ENCODE measurements at places on chromosomes 7 and 10.

DNA sequence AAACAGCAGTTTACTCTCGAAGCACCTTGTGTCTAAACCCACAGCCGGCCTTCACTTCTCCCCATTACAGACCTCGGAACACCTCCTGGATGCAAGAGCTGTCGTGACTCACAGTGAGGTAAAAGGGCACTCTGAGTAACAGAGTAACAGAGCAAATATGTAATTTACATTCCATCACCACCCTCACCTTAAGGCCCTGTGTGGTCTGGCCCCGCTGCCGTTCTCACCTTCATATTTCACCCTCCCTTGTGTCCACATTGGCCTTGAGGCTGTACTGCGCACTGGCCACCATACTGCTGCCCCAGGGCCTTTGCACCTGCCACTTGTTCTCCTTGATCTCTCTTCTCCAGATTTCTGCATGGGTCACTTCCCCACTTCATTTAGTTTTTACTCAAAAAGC lies 12.6 kb downstream of the FFAR4 start:
- DNase-seq: no peak
- no peak overlapping the region for H3K27ac ChIP-seq
- H3K4me3 ChIP-seq: no peak overlapping the region
- H3K4me1 ChIP-seq: peaks cover 11% of the 10 kb centered on the region

- no peak overlapping the region for H3K27ac ChIP-seq
- no peaks in the 10 kb centered on the region for H3K27me3 ChIP-seq
- DNase-seq: no peak
- H3K4me3 ChIP-seq: no peak overlapping the region
- H3K36me3 ChIP-seq: no peaks in the 10 kb centered on the region
Observed at GRCh38 chr7:50226669-50227068, 77.8 kb upstream of the IKZF1 start.

DNA sequence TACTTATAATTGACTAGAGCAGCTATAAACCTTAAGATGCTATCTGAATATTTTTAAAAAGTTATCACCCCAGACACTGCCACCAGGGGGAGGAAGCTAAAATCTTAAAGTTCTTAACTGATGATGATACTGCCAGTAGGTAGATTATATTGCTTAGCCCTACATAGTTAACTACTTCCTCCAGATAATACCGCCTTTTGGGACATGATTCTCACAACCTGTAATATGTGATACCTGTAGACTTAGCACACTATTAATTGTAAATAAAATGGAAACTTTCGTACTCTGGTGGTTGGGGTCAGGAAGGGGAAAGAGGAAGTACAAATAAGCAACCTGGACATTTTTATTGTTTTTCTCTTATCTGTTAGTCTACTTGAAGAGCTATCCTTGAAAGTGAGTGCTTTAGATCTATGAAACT lies 268.9 kb downstream of the ADK start:
- no peak for DNase-seq
- H3K36me3 ChIP-seq: peaks cover 14% of the 10 kb centered on the region
- no peak overlapping the region for H3K4me3 ChIP-seq
- no peak overlapping the region for H3K27ac ChIP-seq
- no peaks in the 10 kb centered on the region for H3K27me3 ChIP-seq
- peaks cover 20% of the 10 kb centered on the region for H3K4me1 ChIP-seq

- H3K4me1 ChIP-seq: peaks cover 23% of the 10 kb centered on the region
- no peaks in the 10 kb centered on the region for H3K36me3 ChIP-seq
- no peaks in the 10 kb centered on the region for H3K27me3 ChIP-seq
- H3K4me3 ChIP-seq: no peak overlapping the region
- no peak overlapping the region for H3K27ac ChIP-seq
Observed at GRCh38 chr10:57818522-57818921, 449.2 kb downstream of the IPMK start.

DNA sequence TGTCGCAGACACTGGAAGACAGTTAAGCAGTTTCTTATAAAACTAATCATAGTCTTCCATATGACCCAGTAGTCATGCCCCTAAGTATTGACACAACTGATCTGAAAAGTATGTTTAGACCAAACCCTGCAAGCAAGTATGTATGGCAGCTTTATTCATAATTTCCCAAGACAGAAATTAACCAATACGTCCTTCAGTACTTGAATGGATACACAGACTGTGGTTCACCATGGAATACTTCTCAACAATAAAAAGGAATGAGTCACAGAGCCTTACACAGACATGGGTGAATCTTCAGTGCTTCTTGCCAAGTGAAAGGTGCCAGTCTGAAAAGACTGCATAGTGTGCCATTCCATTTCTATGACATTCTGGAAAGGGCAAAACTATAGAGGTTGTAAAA lies 50.2 kb upstream of the AKR1E2 start:
- DNase-seq: no peak
- no peaks in the 10 kb centered on the region for H3K36me3 ChIP-seq
- no peaks in the 10 kb centered on the region for H3K27me3 ChIP-seq
- H3K4me1 ChIP-seq: peaks cover 7% of the 10 kb centered on the region
- H3K4me3 ChIP-seq: no peak overlapping the region
- H3K27ac ChIP-seq: no peak overlapping the region

DNA sequence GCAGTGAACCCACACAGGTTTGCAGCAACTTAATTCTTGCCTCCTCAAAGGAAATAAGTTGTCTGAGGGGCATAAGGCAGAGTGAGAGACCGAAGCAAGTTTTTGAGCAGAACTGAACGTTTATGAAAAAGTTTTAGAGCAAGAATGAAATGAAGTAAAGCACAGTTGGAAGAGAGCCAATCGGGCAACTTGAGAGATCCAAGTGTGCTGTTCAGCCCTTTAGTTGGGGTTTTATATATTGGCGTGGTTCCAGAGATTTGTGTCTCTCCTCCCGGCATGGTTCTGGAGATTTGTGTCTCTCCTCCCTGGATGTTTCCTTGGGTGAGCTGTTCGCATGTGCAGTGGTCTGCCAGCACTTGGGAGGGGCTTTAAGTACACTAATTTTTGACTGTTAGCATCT lies 141.4 kb upstream of the DGKB start:
- H3K4me3 ChIP-seq: no peak overlapping the region
- H3K27me3 ChIP-seq: no peaks in the 10 kb centered on the region
- no peak overlapping the region for H3K27ac ChIP-seq
- no peaks in the 10 kb centered on the region for H3K4me1 ChIP-seq
- no peaks in the 10 kb centered on the region for H3K36me3 ChIP-seq

DNA sequence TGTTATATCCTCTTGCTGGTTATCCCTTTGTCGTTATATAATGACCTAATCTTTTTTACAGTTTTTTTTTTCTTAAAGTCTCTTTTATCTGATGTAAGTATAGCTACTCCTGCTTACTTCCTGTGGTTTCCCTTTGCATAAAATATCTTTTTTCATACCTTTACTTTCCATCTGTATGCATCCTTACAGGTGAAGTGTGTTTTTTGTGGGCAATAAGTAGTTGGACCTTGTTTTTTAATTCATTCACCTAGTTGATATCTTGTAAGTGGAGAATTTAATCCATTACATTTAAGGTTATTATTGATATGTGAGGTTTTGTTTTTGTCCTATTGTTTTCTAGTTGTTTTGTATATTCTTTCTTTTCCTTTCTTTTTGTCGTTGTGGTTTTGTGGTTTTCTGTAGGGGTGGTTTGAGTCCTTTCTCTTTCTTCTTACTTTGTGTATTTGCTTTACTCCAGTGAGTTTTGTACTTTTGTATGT lies 168.6 kb downstream of the MLLT10 start:
- peaks cover 8% of the 10 kb centered on the region for H3K4me1 ChIP-seq
- no peak for DNase-seq
- peaks cover 64% of the 10 kb centered on the region for H3K36me3 ChIP-seq
- no peak overlapping the region for H3K4me3 ChIP-seq
- no peak overlapping the region for H3K27ac ChIP-seq

DNA sequence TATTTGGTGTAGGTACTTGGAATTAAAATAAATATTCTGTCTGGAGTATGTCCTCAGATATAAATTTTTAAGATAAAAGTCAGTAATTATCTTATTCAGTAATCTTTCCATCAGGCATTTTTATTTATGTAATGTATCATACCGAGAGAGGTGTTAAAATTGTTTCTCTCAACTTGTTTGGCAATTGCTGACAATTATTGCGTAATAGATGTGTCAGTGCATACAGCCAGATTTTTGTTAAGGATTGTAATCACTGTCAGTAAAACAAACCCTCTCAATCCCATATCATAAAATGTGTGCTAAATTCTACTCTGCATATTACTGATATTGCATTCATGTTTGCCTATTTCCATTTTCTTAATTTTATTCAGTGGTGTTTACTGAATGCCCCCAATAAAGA lies 69.2 kb downstream of the CNTNAP2 start:
- H3K27me3 ChIP-seq: no peaks in the 10 kb centered on the region
- DNase-seq: no peak
- H3K27ac ChIP-seq: no peak overlapping the region
- H3K4me1 ChIP-seq: no peaks in the 10 kb centered on the region
- H3K36me3 ChIP-seq: no peaks in the 10 kb centered on the region
- H3K4me3 ChIP-seq: no peak overlapping the region

GRCh38 chr7:129665013-129665401 lies 53.5 kb downstream of the NRF1 start:
- peaks cover 25% of the 10 kb centered on the region for H3K36me3 ChIP-seq
- DNase-seq: no peak
- H3K4me3 ChIP-seq: no peak overlapping the region
- no peaks in the 10 kb centered on the region for H3K4me1 ChIP-seq
- H3K27me3 ChIP-seq: no peaks in the 10 kb centered on the region
- no peak overlapping the region for H3K27ac ChIP-seq

- H3K4me3 ChIP-seq: no peak overlapping the region
- no peak for DNase-seq
- H3K27me3 ChIP-seq: no peaks in the 10 kb centered on the region
- no peak overlapping the region for H3K27ac ChIP-seq
- no peaks in the 10 kb centered on the region for H3K36me3 ChIP-seq
- H3K4me1 ChIP-seq: peaks cover 14% of the 10 kb centered on the region
Observed at GRCh38 chr10:61398366-61399129, 54.6 kb downstream of the TMEM26 start.

GRCh38 chr7:114910787-114911186 lies 11.1 kb upstream of the MDFIC start:
- no peak for DNase-seq
- H3K4me3 ChIP-seq: no peak overlapping the region
- H3K4me1 ChIP-seq: no peaks in the 10 kb centered on the region
- no peaks in the 10 kb centered on the region for H3K36me3 ChIP-seq

GRCh38 chr7:116571037-116571436 lies 46.2 kb downstream of the CAV1 start:
- no peaks in the 10 kb centered on the region for H3K36me3 ChIP-seq
- no peak for DNase-seq
- no peak overlapping the region for H3K4me3 ChIP-seq
- H3K4me1 ChIP-seq: peaks cover 10% of the 10 kb centered on the region
- H3K27ac ChIP-seq: no peak overlapping the region
- H3K27me3 ChIP-seq: no peaks in the 10 kb centered on the region

- H3K27me3 ChIP-seq: no peaks in the 10 kb centered on the region
- H3K4me1 ChIP-seq: peaks cover 14% of the 10 kb centered on the region
- H3K36me3 ChIP-seq: no peaks in the 10 kb centered on the region
- H3K4me3 ChIP-seq: no peak overlapping the region
Observed at GRCh38 chr10:33377658-33378025, 43.2 kb upstream of the NRP1 start.

DNA sequence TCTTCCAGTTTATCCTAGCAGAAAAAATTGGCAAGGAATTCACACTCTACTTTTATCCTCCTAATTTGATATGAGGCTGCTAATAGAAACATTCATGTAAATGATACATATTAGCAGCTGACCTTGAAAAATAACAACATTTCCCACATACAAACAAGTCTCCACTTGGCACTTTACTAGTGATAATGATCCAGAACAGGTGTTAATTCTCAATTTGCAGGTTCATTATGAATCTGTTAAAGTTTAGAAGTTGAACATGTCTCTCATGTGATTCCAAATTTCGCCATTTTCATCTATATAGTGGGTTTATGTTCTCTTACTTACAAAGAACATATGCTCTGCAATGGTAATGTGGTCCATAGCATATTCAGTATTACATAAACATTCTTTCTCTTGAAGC lies 1396.8 kb upstream of the LRRTM3 start:
- no peak overlapping the region for H3K4me3 ChIP-seq
- H3K36me3 ChIP-seq: no peaks in the 10 kb centered on the region
- H3K27me3 ChIP-seq: peaks cover 4% of the 10 kb centered on the region
- H3K27ac ChIP-seq: no peak overlapping the region
- DNase-seq: no peak
- H3K4me1 ChIP-seq: no peaks in the 10 kb centered on the region

GRCh38 chr10:110207805-110208613 lies 604 bp downstream of the MXI1 start:
- no peak for DNase-seq
- peaks cover 10% of the 10 kb centered on the region for H3K27me3 ChIP-seq
- H3K4me3 ChIP-seq: peak overlapping the region; percentile 99
- peak overlapping the region; percentile 95 for H3K27ac ChIP-seq
- H3K36me3 ChIP-seq: no peaks in the 10 kb centered on the region

GRCh38 chr10:129839285-129840195 lies 124.5 kb downstream of the EBF3 start:
- DNase-seq: no peak
- peaks cover 13% of the 10 kb centered on the region for H3K27me3 ChIP-seq
- H3K27ac ChIP-seq: no peak overlapping the region

- no peak overlapping the region for H3K4me3 ChIP-seq
- peaks cover 51% of the 10 kb centered on the region for H3K27me3 ChIP-seq
- H3K4me1 ChIP-seq: peaks cover 7% of the 10 kb centered on the region
- H3K27ac ChIP-seq: no peak overlapping the region
- no peak for DNase-seq
Observed at GRCh38 chr7:43116451-43116850, 4.0 kb downstream of the HECW1 start.

- no peaks in the 10 kb centered on the region for H3K4me1 ChIP-seq
- H3K27ac ChIP-seq: no peak overlapping the region
- H3K27me3 ChIP-seq: no peaks in the 10 kb centered on the region
- H3K36me3 ChIP-seq: no peaks in the 10 kb centered on the region
- no peak overlapping the region for H3K4me3 ChIP-seq
- DNase-seq: no peak
Observed at GRCh38 chr7:46109437-46109836, 188.4 kb upstream of the IGFBP3 start.

GRCh38 chr7:51850126-51850525 lies 533.5 kb upstream of the COBL start:
- H3K27me3 ChIP-seq: no peaks in the 10 kb centered on the region
- no peak overlapping the region for H3K4me3 ChIP-seq
- no peak for DNase-seq
- H3K36me3 ChIP-seq: no peaks in the 10 kb centered on the region
- H3K27ac ChIP-seq: no peak overlapping the region
- no peaks in the 10 kb centered on the region for H3K4me1 ChIP-seq

DNA sequence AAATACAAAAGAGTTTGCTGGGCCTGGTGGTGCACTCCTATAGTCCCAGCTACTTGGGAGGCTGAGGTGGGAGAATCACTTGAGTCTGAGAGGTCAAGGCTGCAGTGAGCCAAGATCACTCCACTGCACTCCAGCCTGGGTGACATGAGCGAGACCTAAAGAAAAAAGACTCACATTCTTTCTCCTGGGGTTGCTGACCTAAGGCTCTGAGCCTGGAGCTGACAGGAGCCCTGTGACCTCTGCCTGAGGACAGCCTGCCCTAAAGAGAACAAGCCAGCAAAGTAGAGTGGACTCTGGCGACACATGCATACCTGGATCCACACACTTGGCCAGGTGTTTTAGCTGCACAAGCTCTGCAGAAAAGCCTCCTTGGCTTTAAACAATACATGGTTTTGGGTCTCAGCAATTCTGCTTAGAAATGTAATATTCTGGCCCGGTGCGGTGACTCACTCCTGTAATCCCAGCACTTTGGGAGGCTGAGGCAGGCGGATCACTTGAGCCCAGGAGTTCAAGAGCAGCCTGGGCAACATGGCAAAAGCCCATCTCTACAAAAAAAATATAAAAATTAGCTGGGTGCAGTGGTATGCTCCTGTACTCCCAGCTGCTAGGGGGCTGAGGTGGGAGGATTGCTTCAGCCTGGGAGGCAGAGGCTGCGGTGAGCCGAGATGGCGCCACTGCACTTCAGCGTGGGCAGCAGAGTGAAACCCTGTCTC lies 58.4 kb downstream of the TMEM209 start:
- H3K4me1 ChIP-seq: peaks cover 30% of the 10 kb centered on the region
- H3K36me3 ChIP-seq: no peaks in the 10 kb centered on the region
- no peak overlapping the region for H3K27ac ChIP-seq
- peak; percentile 27 for DNase-seq
- H3K27me3 ChIP-seq: no peaks in the 10 kb centered on the region
